WTC11 (cell line): ENCODE measurements at places on chromosomes 2 and 18.

- no peak for DNase-seq
These were observed 26.0 kb downstream of the ATOH8 start for GRCh38 chr2:85779641-85780315.

DNA sequence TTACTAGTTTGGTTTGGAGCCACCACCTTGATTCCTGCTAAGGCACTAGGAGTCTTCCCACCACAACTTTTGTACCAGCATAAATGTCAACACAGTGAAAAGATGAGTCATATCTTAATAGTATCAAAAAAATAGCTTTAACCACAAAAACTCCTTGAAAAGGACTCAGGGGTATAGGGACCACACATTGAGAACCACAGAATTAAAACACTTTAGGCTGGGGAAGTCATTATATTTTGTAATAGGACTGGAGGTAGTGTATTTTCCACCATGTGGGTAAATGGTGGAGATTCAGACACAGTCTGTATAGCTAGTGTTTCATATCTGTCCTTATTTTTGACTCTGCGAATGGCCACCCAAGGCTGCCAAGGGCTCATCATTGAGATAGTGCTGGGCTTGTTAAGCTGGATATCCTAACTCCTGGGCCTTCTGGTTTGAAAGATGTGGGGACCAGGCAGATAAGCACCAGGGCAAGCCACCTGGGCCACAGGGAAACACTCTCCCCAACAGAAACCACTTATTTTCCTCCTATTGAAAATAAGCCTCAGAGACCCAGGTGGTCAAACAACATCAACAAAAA, 19.1 kb upstream of the FHL2 start:
- DNase-seq: no peak

GRCh38 chr2:119541476-119541875, 2.8 kb upstream of the CFAP221 start:
- DNase-seq: no peak

GRCh38 chr2:135617501-135618015, 86.3 kb downstream of the R3HDM1 start:
- no peak for DNase-seq

DNA sequence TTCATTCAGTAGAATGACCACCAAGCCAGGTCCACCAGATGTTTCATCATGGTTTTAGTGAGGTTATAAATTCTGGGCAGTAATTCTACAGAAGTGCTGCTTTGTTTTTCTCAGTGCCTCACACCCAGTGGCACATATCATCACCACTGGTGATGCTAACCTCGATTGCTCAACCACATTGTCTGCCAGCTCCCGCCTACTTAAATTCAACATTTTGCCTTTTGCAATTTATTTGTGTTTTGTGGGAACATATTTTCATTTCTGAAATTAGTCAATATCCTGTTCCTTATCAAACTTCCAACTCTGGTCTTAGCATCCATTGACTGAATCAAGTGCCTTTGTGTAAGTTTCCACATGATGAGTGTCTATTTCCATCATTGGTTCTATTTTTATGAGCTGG, 62.3 kb upstream of the TMEM178A start:
- DNase-seq: no peak

GRCh38 chr18:38790303-38790702, 1224.7 kb upstream of the CELF4 start:
- peak; percentile 34 for DNase-seq

DNA sequence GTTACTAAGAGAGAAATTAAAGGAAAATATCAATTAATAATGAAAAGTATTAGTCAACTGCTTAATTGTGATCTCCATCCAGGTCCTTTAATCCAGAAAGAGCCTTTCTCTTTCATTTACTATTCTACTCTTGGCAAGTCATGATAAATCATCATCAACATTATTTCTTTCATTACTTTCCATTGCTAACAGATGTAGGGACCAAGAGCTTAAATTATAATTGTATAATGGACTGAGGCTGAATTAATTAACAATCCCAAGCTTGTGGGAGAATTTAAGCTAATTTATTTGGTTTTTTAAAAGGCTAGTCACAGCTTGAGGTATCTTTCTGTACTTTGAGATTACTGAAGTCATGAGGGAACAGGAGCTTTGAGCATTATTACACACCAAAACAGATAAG, 223.9 kb downstream of the ERBB4 start:
- no peak for DNase-seq

DNA sequence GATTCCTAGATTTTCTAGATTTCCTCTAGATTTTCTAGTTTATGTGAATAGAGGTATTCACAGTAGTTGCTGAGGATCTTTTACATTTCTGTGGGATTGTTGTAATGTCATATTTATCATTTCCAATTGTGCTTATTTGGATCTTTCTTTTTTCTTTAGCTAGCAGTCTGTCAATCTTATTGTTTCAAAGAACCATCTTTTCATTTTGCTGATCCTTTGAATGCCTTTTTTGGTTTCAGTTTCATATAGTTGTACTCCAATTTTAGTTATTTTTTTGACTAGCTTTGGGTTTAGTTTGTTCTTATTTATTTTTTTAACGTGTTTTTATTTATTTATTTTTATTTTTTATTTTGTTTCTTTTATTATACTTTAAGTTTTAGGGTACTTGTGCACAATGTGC, 24.5 kb downstream of the CLIP4 start:
- DNase-seq: no peak

DNA sequence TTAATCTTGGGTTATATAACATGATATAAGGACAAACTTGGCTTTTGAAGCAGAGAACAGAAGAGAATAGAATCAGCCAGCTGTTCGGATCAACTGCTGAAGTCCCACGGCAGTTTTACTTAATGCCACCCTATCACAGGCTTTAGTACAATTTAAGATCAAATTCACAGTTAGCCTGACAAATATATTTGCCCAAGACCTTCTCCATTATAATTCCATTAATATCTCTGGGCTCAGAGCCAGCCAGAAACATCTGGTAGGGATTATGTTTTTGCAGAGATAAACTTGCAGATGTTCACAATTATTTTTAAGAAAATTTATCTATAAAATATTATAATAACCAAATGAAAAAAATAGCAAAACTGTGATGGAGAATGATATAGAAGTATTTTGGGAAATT, 381.4 kb downstream of the RAD51AP2 start:
- no peak for DNase-seq

GRCh38 chr2:209191139-209191538, 232.7 kb upstream of the MAP2 start:
- no peak for DNase-seq

GRCh38 chr2:84999553-84999955, 28.6 kb downstream of the KCMF1 start:
- no peak for DNase-seq

DNA sequence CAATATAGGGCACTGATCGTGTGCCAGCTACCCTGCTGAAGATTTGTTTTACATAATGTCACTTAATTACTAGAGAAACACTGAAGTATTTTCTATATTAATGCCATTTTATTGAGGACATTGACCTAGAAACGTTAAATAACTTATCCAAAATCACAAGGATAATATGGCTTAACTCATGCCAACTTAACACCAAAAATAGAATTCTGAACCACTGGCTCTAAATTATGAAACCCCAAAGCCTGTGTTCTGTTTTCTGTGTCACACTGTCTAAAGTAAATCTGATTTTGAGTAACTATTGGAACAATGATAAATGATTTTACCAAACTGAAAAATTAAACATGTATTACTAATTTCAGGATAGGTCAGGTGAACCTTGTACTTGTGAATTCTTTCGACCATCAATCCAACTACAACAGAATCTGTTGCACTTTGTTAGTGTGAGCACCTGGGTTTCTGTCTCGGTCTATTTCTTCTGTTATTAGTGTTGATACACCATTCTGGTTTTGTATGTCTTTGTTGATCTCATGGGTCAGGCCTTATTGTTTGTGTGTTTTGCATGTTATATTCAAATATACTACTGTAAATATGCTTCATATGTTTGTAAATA, 48.2 kb upstream of the CCDC141 start:
- no peak for DNase-seq
